ENCODE measurements at places on chromosomes 7 and 10. TPM values are rescaled to one million over a fixed set of nuclear protein-coding genes. Genes with fewer than 3 reads are reported as not detected.
A peak's percentile ranks its signal among the peaks of the same experiment; 100 is the strongest.

MYOZ1 gene
- not detected for total RNA-seq

CTAGE15 gene
- 0.13 TPM for total RNA-seq

SERPINE1 gene
- total RNA-seq, result 88.2 TPM

DLX6 gene
- not detected for total RNA-seq

VENTX gene
- total RNA-seq, result not detected

MTG1 gene
- 37.1 TPM for total RNA-seq

GPRIN2 gene
- total RNA-seq, result not detected

ASNS gene
- total RNA-seq, result 3.1 TPM

NUTM2D gene
- 0.77 TPM for total RNA-seq

NKX2-3 gene
- total RNA-seq, result not detected

GRCh38 chr10:22379059-22379458, 33.8 kb downstream of the SPAG6 start:
- DNase-seq, result no peak

- no peak for DNase-seq
Measured at GRCh38 chr7:477626-478220, 41.9 kb downstream of the PDGFA start.

DNA sequence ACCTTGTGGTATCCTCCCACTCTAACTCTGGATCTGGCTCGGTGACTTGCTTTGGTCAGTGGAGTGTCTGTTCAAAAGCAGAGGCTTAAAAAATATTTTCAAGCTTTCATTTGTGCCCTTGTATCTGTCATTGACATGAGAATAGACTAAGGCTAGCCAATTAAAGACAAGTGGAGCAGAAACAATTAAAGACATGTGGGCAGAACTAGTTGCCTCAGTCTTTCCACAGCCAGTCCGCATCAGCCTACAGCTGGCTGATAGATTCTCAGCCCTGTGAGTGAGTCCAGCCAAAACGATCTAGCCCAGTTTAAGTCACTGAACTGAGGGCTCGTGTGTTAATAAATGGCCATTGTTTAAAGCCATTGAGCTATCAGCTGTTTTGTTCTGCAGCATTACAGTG, 185.2 kb upstream of the DGKB start:
- DNase-seq, result no peak

GRCh38 chr7:104848138-104848990, 165.6 kb upstream of the KMT2E start:
- DNase-seq, result peak; percentile 46

DNA sequence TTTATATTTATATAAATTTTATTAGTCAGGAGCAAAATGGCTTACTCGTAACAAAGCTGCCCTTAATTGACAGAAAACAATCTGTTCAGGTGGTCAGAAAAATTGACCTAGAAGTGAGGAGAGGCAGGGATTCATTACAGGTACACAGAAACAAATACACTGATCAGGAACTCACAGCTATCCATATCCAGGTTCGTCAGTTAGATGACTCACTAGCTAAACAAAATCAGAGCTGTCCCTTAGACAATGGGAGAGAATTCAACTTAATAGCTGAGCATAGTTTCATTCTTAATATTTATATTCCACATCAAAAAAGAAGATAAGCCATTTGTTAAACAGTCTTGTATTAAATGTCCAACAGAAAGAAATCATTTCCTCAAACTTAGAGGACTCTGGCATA, 41.7 kb downstream of the HYCC1 start:
- DNase-seq, result peak; percentile 46

DNA sequence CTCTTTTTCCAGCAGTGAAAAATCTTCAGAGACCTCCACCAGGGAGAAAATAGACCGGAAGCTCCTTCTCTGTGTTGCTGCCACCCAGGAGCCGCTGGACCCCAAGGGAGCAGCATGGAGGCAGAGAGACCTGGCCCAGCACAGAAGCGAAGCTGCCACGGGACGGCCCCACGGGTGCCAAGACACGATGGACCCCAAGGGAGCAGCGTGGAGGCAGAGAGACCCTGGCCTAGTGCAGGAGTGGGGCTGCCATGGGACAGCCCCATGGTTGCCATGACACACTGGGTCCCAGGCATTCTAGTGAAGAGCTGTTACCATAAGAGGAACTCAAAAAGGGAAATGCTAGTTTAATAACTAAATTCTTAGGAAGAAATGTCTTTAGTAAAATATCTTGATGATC, 186.3 kb downstream of the PTPRN2 start:
- DNase-seq, result no peak

GRCh38 chr7:132491391-132491945, 84.8 kb downstream of the PLXNA4 start:
- DNase-seq, result no peak

GRCh38 chr7:16933296-16934279, 51.8 kb upstream of the AGR3 start:
- no peak for DNase-seq

- DNase-seq, result no peak
Measured at GRCh38 chr10:131046194-131046593, 265.3 kb downstream of the TCERG1L start.

DNA sequence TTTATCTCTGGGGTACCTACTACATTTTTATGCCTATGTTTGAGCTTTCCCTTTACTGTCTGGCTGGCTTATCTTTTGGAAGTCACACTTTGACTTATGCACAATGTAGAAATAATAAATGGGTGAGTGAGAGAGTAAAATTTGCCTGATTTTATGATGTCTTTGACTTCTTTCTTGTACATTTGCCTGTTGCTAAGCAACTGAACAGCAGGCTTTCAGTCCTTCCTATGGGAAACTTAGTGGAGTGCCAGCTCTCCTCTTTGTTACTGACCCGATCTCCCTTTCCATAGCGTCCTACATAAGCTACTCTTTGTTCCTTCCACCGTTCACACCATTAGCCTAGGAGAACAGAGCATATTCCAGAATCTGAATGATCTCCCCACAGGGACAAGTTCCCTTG, 4.2 kb downstream of the TAS2R60 start:
- DNase-seq, result no peak

- no peak for DNase-seq
Measured at GRCh38 chr10:62873866-62874265, 57.7 kb upstream of the EGR2 start.

- peak; percentile 27 for DNase-seq
Measured at GRCh38 chr7:37320848-37321468, 127.7 kb downstream of the ELMO1 start.

DNA sequence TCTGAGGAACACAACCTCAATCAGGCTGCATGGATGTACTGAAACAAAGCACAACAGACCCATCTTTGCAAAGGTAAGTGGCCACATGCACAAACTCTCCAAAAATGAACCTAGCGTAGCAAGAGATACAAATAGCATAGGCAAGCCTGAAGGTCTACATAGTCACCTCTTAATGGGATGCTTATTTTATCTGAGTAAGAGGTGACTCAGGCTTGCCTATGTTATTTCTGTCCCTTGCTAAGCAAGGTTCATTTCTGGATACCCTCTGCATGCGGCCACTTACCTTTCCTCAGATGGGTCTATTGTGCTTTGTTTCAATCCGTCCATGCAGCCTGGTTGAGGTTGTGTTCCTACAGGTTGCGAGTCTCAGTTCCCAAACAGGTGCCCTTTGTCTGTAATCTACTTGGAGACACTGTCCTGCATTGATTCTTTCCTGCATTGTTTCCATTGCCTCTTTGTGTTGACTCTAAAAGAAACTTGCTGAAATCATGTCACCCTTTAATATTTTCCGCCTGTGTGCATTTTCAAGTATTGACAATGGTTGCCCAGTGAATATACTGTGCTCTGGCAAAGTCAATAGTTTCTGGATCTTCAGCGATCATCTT, 291.8 kb upstream of the LYZL1 start:
- DNase-seq, result no peak

GRCh38 chr7:151708610-151709009, 168.3 kb downstream of the PRKAG2 start:
- no peak for DNase-seq

GRCh38 chr10:117532003-117532385, 10.6 kb upstream of the EMX2 start:
- DNase-seq, result no peak

DNA sequence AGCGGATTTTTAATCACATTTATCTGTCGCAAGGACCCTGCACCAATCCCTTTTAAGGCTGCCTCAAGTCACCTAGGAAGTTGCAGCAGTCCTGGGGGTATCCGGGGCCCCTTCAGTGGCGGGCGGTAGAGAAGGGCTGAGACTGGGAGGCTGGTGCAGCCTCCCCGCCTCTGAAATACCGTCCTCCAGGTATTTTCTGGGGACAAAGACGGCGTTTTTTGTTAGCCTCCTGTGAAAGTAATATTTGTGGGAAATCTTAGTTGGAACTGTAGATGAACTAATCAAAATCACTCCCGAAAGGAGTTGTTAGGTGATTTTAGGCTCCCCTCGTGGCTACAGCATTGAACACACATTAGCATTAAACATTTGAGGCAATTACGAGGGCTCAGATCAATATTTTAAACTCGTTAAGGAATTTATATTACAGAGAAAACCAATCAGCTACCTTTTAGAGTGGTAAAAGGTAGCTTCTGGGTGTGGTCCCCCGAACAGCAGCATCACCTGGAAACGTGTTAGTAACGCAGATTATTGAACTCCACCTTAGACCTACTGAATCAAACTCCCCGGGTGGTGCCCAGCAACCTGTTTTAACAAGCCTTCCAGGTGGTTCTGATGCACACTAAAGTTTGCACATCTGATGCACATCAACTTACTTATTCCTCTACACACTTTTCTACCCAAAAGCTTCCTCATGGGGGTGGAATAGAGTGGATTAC, 530 bp upstream of the ANXA7 start:
- no peak for DNase-seq

DNA sequence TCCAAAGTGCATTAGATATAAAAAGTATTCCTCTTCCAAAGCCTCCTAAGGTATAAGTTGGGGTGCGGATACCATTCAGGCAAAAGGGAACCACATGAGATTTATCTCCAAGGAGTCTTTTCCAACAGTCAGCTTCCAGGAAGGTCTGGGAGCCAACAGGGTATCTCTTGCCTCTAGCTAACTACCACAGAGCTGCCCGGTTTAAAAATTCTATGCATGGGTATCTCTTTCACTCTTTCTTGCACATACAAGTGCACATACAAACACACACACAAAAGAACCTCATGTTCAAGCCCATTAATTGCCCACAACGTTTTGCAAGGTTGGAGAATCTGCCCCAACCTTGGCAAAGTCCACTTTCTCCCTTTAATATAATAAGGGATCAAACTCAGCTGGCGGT, 80.7 kb downstream of the CDK6 start:
- DNase-seq, result no peak

GRCh38 chr10:132844069-132844809, 58.3 kb upstream of the NKX6-2 start:
- DNase-seq, result no peak

DNA sequence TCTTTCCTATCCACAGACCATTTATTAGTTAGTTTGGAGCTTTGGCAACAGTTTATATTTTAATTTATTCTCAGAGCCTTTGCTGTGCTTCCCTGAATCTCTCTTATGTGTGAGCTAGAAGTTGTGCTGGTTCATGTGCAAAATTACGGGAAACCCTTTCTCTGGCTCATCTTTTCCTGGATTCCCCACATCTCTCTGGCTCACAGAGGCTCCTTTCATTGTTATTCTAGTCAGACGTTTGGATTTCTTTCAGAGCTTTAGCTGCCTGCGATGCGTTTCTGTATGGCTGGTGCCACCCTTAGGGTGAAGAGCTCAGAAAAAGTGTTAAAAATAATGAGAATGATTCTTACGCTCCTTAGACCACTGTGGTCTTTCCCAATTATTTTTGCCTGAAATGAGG, 53.3 kb downstream of the TPST1 start:
- DNase-seq, result no peak

DNA sequence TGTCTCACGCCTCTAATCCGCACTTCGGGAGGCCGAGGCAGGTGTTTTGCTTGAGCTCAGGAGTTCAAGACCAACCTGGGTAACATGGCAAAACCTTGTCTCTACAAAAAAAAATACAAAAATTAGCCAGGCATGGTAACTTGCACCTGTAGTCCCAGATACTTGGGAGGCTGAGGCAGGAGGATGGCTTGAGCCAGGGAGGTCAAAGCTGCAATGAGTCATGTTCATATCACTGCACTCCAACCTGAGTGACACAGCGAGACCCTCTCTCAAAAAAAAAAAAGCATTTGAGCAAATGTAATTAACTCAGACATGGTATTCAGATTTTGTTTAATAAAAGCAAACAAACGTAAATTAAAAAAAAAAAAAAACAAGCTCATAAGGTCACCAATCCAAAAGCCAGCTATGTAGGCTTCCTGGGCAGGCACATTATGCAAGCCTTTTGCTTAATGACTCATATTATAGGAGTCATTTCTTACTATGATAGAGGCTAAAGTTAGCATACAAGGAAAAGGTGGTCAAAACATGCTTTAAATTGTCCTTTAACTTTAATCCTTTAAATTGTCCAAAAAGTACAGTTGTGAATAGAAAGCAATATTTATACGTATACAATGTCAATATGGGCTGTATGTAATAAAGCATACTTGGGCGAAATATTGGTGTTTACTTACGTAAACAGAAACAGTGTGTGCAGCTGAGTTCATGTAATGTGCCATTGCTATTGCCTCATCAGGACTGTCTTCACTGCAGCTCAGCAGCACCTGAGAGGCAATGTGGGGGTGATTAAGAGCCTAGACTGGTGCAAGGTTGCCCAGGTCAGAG, 13.0 kb downstream of the AKR1D1 start:
- DNase-seq, result no peak

- peak; percentile 7 for DNase-seq
Measured at GRCh38 chr10:28875549-28876081, 198.3 kb downstream of the BAMBI start.

All from dermis microvascular lymphatic vessel endothelial cell (primary cell).